ENCODE measurements at places on chromosomes 4 and X.

DNA sequence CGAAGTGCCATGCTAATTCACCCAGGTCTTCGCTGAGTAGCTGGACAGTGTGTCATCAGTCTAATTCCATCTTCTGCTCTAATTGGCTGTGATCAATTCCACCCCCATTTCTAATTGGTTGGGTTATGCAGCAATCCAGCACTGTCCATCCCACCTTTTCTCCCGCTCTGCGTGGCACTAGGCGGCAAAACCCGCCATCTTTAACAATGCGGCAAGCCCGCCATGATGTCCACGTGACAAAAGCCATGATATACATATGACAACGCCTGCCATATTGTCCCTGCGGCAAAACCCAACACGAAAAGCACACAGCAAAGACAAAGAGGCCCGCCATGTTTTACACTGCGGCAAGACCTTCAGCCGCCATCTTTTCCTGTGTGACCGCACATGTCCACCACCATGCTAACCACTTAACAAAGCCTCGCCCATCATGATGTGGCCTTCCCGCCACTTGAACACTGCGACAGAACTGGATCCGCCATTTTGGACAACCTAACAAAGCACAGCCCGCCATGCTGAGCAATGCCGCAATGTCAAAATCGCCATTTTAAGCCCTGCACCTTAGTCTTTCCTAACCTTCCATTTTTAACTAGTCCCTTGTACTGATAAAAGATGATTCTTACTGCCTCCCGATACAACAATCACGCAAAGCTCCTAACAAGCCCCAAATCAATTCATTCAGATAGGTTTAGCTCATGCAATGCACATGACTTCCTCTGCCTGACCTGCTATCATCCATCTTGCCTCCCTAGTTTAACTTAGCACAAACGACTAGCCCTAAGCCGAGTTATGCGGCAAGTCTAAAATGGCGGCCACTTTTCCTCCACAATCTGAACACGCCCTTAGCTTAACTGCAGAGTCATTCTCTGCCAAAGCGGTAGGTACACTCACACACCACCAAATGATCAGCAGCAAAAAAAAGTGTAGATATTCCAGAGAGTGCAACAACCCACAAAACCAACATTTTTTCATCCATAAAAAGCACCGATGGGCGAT is 288.3 kb downstream of the CHIC1 start:
- no peak for DNase-seq

GRCh38 chrX:21943460-21944135 is 3.1 kb downstream of the SMS start:
- DNase-seq, result peak; percentile 88

DNA sequence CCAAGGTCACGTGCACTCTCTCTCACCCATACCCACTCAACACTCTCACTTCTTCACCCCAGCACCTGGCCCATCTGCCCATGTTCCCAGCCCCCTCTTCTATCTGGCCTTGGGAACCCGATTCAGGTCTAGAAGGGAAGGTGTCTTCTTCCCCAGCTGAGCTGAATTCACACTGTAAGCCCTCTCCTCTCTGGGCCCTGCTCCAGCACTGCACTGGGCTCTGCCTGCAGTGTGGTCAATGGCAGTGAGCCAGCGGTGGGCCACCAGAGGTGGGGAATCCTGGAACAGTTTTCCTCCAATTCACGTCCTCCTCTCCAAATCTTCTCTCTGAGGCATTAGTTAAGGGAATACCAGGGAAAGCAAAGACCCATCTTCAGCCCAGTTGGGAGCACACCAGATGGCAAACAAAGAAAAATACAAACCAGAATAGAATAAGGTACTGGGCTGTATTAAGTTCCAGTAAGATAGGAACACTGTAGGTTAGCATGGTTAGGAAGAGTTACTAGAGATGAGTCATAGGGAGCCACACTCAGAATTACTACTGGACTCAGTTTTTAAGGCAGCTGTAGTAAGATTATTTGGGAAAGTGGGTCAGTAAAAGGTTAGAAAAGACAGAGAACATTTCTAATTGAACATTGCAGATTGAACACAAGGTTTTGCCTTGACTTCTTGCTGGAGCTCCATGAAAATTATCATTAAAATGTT is 5.0 kb downstream of the AWAT2 start:
- DNase-seq, result peak; percentile 32

DNA sequence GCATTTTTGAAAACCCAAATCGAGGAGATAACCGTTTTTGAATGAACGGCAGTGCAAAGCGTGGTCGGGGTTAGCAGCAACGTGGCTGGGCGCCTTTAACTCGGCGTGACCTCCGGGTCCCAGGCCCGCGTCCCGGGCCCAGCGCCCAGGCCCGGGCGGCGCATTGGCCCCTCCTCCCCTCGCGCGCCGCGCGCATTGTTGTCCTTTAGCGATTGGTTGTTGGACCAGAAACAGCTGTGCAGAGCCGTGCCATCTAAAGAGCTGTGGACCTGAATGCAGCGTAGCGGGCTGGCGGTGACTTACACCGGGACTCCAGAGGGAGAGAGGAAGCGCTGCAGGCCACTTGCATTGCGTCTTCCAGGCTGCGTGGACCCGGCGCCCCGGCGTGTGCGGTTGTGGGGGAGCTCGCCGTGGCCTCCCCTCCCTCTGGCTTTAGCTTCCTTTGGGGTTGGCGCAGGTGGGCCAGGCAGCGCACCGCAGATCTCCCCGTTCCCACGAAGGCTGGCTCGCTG is at the start of gene STOX2:
Gene STOX2, plus strand, starts transcription at position 227 of the 512 bp plus-strand sequence. CDS start 1,484 bp downstream, outside the sequence.
- peak; percentile 61 for DNase-seq

DNA sequence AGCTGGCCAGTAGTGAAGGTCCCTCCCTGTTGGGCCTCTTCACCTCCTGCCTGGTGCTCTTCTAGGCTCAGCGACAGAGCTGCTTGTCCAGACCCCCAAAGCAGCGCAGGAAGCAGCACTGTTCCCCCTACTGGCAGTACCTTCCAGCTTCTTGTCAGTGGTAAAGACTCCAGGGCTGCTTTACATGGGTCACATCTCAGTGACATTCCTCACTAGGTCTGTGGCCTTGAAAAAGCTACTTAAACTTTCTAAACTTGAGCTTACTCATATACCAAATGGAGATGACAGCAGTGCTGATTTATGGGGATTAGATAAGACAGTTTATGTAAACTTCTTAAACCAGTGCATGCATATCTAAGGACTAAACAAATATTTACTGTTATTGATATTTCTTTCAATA is 117.3 kb downstream of the FAT4 start:
- no peak for DNase-seq

GRCh38 chrX:68699960-68700746 is 52.7 kb downstream of the STARD8 start:
- DNase-seq, result peak; percentile 69

DNA sequence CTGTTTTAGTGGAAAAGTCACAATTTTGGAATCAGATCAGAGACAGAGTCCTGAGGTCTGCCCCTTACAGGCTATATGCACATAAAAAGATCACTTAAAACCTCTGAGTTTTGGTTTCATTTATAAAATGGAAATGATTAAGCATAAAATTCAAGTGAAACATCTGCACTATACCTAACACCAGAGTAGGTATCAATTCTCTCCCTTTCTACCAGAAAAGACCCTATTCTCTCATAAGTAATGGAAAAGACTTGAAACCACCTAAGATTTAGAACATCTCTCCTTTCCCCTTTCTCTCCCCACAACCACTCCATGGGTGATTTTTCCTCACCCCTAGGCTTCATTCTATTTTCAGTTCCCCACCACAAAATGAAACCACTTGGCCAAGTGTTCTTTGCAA is 907 bp downstream of the LHFPL1 start:
- no peak for DNase-seq

DNA sequence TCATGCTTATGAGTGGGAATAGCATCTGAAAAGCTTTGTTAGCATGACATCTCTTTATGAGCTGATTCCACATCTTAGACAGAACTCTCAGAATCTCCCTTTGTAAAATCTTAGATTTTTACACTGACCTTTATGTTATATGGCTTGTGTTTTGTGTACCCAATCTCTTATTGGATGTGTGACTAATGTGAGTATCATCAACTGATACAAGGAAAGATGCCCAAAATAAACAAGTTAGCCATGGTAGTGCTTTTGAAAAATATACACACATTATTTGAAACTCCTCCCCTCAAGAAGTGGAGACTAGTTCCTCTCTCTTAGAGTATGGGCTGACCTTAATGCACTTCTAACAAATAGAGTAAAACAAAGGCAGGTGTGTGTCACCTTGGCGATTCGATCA is 160.1 kb upstream of the NRK start:
- DNase-seq, result peak; percentile 18

- DNase-seq, result no peak
These were observed 314.8 kb downstream of the IQCM start for GRCh38 chr4:149500806-149501205.

- no peak for DNase-seq
These were observed 63.1 kb upstream of the NDP start for GRCh38 chrX:44036336-44036735.

- peak; percentile 87 for DNase-seq
These were observed 58.0 kb downstream of the RHOH start for GRCh38 chr4:40254608-40255392.

DNA sequence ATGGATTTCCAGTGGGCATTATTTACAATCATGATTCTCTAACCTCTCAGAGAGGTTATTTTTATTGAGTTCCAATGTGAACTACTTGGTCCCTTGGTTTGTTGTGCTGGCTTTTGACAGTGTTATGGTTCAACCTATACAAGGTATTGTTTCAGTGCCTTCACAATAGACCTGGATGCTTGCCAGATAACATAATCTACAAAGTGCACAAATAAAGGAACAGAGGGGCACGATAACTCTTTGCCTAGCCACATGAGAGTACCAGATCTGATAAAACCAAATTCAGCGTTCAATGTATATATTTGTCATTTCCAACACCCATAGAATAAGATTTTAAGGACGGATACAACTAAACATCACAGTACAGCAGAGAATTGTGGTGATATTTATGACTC is 120.8 kb downstream of the RASL11B start:
- DNase-seq, result no peak

DNA sequence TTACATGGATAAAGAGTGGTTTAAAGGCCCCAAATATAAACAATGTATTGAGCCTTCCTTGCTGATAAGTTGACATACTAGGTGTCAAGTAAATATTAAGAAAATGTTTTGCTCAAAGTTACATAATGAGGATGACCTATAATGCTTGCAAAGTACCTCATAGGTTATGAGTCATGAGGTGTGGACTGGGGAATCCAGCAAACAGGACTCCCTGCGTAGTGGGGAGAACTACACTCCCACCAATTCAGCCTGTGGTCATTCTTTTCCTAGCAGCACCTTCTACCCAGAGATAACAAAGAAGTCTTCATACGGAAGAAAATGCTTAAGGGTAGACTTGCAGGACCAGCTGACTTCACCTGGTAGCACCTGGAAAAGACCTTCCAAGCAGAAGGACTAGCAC is 418.9 kb upstream of the CPEB2 start:
- peak; percentile 37 for DNase-seq

DNA sequence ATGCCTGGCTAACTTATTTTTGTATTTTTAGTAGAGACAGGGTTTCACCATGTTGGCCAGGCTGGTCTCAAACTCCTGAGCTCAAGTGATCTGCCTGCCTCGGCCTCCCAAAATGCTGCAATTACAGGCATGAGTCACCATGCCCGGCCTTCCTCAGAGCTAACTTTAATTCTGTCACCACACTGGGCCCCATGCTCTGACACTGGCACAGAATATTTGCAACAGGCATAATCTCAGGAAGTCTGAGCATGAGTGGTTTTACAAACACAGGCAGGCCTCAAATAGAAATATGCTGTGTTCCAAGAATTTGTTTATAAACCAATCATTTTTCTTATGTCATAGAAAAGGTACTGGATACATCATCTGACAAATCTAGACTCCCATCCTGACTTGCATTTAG is 32.7 kb upstream of the FAM9C start:
- DNase-seq, result no peak

DNA sequence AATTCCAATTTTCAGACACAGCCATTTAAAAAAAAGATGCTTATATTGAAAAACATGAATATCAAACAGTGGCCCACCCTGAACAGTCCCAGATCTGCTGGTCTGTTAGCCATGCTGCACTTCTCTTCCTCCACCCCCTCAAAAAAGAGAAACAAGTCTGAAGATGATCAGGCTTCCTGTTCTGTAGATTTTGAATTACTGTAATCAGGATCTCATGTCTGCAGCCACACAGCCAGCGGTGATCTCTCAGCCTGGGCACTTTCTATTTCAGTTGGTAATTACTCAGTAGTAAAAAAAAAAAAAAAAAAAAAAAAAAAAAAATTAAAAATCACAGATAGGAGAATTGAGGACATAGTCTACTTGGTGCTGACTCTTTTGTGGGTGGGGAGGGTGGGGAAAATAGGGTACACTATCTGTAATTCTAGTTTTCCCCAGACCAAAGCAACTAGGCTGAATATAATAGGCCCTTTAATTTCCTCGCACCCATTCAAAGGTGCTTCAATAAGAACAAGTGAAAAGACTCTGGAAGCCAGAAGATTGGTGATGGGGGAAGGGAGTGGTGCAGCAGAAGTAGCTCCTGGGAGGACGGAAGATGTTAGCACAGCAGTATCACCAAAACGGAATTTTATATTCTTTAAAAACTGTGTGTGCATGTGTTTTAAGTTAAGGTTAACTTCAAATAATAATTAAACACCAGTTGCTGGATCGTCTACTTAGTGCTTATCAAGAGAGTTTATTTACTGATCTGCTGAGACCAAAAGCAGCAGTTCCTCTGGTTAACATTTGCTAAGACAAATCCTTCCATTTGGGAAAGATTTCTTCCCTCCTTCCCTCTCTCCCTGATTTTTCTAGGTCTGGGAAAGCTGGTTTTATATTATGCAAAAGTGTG is 47.0 kb downstream of the SPRY1 start:
- peak; percentile 28 for DNase-seq

- DNase-seq, result no peak
These were observed 50.2 kb downstream of the SUPT20HL1 start for GRCh38 chrX:24410514-24411189.

DNA sequence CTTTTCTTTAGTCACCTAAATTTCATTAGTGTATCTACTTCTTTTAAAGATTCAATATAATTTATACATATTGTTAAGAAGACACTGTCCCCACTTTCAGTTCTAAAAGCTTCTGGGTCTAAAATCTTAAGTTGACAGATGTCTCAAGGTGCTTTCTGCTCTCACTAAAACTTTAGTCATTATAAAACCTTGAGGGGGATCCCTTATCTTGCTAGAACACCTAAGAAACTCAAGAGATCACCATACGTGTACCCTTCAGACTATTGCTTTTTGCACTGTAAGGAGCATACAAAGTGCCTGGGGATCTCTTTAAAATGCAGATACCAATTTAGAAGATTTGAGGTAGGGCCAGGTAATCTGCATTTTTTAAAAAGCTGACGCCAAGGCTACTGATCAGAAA is 30.1 kb downstream of the CYBB start:
- DNase-seq, result no peak
